ENCODE measurements at places on chromosomes 16 and 17. TPM values are rescaled to one million over a fixed set of nuclear protein-coding genes. Genes with fewer than 3 reads are reported as not detected.

FOXJ1 gene
- 0.40 TPM for total RNA-seq

DHX38 gene
- total RNA-seq: 53.8 TPM

NBR1 gene
- total RNA-seq: 52.1 TPM

GAS2L2 gene
- 0.09 TPM for total RNA-seq

KRT40 gene
- not detected for total RNA-seq

GFAP gene
- total RNA-seq: 1.0 TPM

KRT39 gene
- not detected for total RNA-seq

FUS gene
- total RNA-seq: 520 TPM

PRSS27 gene
- 1.0 TPM for total RNA-seq

KRT36 gene
- not detected for total RNA-seq

KCNH6 gene
- total RNA-seq: not detected

QPRT gene
- 1.1 TPM for total RNA-seq

SYT17 gene
- 13.3 TPM for total RNA-seq

TEKT1 gene
- not detected for total RNA-seq

MT1G gene
- total RNA-seq: not detected

GNAO1 gene
- 0.31 TPM for total RNA-seq

LGALS9 gene
- total RNA-seq: 1.1 TPM

CDH15 gene
- 0.15 TPM for total RNA-seq

OR1A1 gene
- not detected for total RNA-seq

SLC12A3 gene
- not detected for total RNA-seq

Measured in A549 treated with CpdA at 1 μM for 4 hours (cell line).